Renal cortex interstitium (tissue), 15 donors: ENCODE measurements at places on chromosomes 7 and 10. TPM values are rescaled to one million over a fixed set of nuclear protein-coding genes. Genes with fewer than 3 reads are reported as not detected.

GRCh38 chr10:6565588-6565987 lies 14.5 kb downstream of the PRKCQ start:
- DNase-seq: no peak

CLDN4 gene
- 83.9 TPM for polyA plus RNA-seq

SEMA3E gene
- 1.9 TPM for polyA plus RNA-seq

DNA sequence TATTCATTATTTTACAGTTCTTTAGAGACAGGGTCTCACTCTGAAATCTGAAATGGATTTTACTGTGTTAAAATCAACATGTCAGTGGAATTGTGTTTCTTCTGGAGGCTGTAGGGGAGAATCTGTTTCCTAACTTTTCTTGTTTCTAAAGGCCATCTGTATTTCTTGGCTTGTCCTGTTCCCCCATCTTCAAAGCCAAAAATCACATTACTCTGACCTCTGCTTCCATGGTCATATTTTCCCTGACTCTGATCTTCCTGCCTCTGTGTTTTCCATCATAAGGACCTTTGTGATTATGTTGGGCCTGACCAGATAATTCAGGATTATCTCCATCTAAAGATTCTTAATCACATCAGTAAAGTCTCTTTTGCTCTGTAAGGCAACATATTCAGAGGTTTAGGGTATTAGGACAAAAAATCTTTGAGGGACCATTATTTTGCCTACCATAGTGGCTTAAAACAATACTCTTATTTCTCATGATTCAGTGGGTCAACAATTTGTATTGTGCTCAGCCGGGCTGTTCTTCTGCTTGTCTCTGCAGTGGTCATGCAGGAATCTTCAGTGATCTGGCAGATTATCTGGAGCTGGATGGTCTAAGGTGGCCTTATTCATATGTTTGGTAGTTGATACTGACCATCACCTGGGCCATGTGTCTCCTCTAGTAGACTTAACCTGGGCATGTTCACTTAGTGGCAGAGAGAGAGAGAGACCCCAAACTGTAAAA lies 5.7 kb downstream of the ANLN start:
- no peak for DNase-seq

GRCh38 chr7:24200407-24200966 lies 83.5 kb upstream of the NPY start:
- DNase-seq: no peak

- DNase-seq: no peak
Observed at GRCh38 chr10:50605269-50605950, 18.3 kb downstream of the SGMS1 start.

- DNase-seq: no peak
Observed at GRCh38 chr10:88493691-88494483, 89.2 kb downstream of the RNLS start.

AKR1C2 gene
- 4.7 TPM for polyA plus RNA-seq

DNA sequence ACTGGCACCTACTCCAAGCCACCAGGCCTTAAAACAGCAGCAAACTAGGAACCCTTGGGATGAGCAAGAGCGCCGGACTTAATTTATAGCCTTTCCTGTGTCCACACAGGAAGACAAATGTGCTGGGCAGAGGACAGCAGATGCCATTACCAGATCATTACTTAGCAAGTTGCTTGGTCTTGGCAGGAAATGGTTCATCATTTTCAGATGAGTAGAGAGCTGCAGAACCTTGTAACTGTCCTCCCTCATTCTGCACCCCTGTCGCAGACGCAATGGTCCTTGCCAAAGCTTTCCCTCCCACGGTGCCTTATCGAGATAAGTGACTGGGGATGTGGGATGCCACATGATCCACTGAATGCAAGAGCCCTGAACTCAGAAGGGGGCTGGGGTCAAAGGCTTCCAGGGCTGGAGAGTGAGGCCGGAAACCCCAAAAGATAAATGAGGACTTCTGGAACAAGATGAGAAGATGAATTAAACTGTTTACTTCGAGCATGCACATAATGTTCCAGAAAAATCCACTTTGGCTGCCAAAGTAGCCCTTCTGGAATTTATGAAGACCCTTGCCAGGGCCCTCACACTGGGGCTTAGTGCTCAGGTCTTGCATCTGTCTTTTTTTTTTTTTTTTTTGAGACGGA lies 145.6 kb upstream of the ZNF32 start:
- DNase-seq: no peak

DNA sequence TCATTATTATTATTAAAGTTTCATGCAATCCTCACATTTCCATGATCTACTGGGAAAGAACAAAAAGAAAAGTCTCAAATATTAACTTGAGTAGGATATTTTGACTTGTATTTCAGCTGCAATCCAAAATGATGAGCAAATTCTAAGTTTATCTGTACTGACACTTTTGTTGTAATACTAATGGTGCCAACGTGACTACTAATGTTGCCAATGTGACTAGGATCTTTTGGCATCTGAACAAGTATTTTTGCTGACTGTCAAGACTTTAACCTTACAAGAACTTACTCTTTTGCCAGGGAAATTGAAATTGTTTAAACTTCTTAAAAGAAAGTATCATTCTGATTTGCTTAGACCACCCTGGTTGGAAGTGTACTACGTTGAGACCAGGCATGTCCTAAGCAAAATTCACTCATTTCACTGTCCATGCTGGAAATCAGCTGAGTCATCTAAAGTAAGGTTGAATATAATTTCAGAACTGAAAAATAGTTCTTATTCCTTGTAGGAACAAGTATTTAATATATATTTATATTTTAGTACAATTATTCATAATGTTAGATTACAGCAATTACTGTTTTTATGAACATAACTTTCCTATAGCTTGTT lies 78.5 kb upstream of the LYZL1 start:
- DNase-seq: no peak

LOXL4 gene
- polyA plus RNA-seq: 4.0 TPM

NKX1-2 gene
- polyA plus RNA-seq: not detected

RNF32 gene
- 2.9 TPM for polyA plus RNA-seq

- no peak for DNase-seq
Observed at GRCh38 chr10:89242840-89243568, 8.6 kb downstream of the LIPA start.
